ENCODE measurements at places on chromosomes 11 and 22.

DNA sequence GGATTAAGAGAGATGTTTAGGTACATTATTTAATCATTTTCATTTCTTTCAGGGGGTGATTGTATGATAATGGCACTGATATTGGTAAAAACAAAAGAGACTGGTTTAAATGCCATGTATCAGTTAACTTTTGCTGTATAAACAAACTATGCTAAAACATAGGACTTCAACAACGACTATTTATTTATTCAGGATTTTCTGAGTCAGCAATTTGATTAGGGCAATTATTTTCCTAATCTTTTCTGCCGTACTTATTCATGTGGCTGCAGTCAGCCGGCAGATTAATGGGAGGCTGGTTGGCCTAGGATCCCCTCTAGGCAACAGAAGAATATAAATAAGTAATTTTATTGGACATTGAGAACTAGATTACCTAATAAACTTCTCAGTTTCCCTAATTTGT is 661.7 kb upstream of the RAG2 start:
- no peak for DNase-seq

- DNase-seq, result no peak
These were observed 35.6 kb downstream of the MARK2 start for GRCh38 chr11:63874511-63874910.

DNA sequence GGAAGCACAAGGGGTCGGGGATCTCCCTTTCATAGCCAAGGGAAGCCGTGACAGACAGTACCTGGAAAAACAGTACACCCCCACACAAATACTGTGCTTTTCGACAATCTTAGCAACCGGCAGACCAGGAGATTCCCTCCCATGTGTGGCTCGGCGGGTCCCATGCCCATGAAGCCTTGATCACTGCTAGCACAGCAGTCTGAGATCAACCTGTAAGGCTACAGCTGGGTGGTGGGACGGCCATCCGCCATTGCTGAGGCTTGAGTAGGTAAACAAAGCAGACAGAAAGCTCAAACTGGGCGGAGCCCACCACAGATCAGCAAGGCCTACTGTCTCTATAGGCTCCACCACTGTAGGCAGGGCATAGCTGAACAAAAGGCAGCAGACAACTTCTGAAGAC is 180.2 kb upstream of the SOX6 start:
- no peak for DNase-seq

- no peak for DNase-seq
These were observed 5.5 kb upstream of the MYO18B start for GRCh38 chr22:25736378-25737011.

DNA sequence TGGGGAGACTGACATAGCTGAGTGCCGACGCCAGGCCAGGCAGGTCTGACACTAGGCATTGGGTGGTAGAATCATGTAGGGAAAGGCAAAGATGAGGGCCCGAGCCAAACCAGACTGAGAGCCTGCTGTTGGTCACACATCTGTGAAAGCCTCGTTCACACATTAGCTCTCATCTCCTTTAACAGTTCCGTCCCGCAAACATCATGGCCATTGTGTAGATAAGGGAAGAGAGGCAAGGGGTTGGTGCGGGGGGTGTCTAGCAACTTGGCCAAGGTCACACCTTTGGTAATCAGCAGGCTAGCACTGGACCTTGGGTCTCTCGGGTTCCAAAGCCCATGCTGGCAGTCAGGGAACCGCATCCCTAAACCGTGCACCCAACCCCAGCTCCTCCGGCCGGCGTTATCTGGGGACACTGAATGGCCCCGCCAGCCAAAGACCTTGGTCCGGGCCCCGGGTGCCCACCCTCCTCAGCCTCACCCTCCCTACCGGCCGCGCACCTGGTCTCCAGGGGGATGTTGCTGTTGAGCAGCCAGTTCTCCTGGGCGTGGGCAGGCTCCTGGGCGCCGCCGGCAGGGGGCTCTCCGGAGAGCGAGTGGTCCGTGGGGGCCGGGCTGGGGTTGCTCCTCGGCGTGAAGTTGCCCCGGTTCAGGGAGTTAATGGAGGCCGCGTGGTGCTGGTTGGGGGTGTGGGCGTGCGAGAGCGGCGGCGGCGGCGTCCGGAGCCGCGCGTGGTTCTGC is 328.3 kb upstream of the NARS2 start:
- no peak for DNase-seq

DNA sequence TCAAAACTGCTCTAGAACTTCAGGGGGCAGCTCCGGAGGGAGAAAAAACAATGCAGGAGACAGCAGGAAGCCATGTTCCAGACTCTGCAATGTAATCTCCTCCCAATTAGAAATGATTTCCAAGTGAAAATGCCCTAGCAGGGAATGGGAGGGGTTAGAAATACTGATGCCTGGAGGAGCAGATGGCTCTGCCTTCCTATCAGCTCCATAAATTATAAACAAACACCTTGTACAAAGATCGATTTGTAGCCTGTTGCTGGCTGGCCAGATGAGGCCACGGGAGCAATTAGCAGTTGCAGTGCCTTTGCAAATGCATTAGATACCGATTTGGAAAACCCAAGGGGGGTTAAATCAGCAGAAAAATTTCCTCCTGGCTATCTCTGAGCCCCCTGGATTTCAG is 46.6 kb upstream of the CHRM4 start:
- no peak for DNase-seq

- DNase-seq, result peak; percentile 84
These were observed 55.1 kb downstream of the NOX4 start for GRCh38 chr11:89436071-89436470.

GRCh38 chr11:131897956-131898355 is 527.5 kb downstream of the NTM start:
- DNase-seq, result no peak

DNA sequence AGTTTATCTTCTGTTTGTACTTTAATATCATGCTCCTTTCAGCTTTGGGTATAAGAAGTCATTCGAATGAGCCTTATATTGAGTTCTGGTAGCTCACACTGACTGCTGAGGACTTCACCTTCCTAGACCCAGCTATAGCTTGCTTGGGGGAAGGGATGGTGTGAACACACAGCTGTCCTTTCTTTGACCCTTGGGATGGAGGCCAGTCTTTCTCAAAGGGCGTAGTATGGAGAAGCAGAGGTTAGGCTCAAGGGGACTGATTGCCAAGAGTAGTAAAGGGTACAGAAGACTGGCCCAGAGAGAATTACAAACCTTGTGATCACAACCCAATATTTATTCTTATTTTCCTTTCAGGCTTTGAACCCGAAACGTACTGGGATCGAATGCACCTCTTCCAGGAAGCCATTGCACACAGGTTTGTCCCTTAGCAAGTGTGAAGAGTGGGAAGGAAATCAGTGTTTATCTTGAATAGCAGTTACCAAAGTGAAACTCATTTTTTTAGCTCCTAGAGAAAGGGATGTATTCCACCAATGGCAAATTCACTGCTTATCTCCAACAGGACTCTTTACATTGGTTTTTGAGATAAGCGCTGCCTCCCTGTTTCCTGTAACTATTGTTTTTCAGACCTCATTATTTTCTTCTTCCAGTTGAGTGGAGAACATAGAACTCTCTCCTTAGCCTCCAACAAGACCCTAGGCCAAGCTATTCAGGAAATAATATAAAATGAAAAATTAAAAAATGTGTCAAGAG is 42.8 kb upstream of the YWHAH start:
- no peak for DNase-seq
